ENCODE measurements at places on chromosomes 11 and 22.

DNA sequence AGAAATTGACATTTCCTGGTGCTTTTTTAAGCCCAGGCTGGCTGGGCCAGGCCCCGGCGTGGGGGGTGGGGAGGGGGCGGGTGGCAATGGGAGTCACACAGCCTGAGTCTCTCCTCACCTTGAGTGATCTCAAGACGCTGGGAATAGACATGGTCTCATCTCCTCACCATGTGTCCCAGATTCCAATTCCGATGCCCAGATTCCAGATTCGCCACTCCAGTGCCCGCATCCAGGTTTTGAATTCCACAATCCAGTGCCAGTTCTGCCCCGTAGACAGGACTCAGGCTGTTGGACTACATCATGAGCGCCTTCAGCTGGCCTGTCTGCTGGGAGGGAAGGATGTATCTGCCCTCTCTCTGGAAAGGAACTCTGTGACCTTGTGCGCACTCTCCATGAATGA lies 19.1 kb downstream of the KCNC1 start:
- DNase-seq, result no peak

DNA sequence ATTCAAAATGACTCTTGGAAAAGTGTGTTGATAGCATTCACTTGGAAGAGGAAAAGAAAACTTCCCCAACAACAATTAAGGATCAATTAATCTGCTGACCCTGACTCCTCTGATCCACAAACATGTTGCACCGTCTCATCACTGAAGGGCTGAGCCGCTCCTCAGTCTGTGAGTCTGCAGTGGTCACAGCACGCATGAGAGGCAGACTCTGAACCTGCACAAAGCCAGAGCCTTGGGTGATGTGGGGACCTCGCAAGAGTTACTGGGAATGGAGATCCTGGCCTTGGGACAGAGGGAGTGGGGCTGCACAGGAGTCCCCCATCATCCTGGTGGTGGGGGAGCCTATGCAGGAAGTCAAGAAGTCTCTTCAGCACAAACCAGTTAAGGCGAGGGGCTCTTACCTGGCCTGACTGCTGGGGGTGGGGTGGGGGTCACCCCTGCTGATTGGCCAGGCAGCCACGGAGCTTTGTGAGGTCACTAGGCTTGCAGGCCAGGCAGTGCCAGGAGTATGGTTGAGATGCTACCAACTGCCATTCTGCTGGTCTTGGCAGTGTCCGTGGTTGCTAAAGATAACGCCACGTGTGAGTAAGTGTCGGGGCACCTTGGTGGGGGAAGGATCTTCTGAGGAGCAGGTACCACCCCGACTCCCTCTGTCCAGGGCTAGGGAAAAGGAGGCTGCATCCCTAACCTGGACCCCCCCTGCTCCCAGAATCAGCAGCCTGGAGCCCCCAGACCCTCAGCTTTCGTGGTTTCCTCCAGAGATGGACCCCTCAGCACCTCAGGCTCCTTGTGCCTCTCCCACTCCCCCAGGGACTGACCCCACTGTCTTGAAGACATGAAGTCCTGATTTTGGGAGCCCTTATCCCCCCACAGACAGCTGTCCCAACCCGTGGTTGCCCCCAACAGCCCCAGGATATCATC lies at the start of gene ACR:
ACR (plus strand) TSS at position 477 of the 921 bp plus-strand sequence; CDS start at position 509, 32 bp downstream.
- no peak for DNase-seq

DNA sequence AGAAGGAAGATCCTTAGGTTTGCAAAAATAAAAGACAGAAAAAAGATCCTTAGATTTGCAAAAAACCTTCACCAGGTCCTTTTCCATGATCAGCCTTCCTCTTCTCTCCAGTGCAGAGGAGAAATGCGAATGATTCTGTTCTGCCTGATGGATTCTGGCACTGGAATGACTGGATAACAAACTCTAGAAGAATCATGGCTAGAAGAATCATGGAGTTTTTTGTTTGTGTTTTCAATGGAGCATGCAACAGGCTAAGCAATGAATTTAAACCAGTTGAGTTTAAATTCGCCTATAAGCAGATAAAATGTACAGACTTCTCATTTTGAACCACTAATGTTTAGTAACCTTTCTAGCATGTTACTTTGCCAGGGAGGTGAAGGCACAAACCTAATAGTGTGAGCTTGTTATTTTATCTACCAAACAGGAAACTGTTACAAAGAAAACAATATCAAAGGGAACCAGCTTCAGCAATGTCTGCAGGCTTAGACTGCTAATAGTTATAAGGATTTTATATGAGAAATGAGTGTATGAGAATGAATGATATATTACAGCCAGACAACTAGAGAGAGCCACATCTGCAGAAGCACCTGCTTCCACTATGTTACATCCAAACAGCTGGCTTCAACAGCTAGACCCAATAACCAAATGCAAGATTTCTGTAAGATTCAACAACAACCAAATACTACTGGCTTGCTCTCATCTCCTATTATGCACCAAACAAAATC lies 64.7 kb upstream of the APOA1 start:
- no peak for DNase-seq

- peak; percentile 80 for DNase-seq
Measured at GRCh38 chr11:2812371-2812991, 73.1 kb downstream of the CDKN1C start.

DNA sequence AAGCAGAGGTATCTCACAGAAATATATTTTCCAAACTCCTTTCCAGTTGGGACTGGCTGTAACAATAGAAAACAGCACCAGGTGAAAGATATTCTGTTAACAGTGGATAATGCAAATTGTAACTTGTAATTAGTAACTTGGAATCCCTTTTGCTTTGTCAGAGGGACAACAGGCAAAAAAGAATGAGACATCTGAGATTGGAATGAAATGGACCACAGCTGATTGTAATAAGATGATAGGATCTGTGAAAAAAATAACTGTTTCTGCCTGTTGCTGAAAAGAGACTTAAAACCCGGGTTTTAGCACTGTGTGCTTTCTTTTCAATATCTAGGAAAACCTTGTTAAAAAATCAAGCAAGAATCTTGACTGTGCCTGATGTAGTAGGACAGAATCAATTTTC lies 655.7 kb downstream of the METTL15 start:
- no peak for DNase-seq

All from NB4 (cell line).